ENCODE measurements at places on chromosomes 11 and 22.

- no peak for DNase-seq
Observed at GRCh38 chr11:124890151-124890550, 7.5 kb downstream of the ROBO4 start.

GRCh38 chr11:16456366-16456765 lies 100.0 kb upstream of the SOX6 start:
- DNase-seq = no peak

- peak; percentile 87 for DNase-seq
Observed at GRCh38 chr11:114135737-114136151, 76.2 kb downstream of the ZBTB16 start.

- DNase-seq = no peak
Observed at GRCh38 chr11:16840951-16841350, 102.5 kb downstream of the C11orf58 start.

- DNase-seq = peak; percentile 76
Observed at GRCh38 chr11:44592125-44592940, 26.9 kb downstream of the CD82 start.

GRCh38 chr11:1445741-1446445 lies 40.7 kb downstream of the MOB2 start:
- DNase-seq = no peak

DNA sequence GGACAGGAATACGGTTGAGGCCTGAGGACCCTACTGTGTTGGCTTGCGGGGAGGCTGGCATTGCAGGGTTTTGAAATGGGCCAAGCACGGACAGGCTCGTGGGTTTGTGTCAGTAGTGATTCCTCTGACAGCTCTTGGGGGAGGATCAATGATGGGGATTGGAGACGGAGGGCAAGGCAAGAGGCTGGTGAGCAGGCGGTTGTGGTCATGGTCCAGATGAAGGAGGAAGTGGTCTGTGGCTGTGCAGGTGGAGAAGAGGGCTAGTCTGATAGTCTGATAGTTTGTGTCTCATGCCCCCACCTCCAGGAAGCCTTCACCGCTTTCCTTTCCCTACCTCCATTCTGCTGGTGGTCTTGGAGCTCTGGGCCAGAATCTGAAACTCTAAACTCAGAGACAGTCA lies 3.0 kb downstream of the MAFF start:
- peak; percentile 18 for DNase-seq

DNA sequence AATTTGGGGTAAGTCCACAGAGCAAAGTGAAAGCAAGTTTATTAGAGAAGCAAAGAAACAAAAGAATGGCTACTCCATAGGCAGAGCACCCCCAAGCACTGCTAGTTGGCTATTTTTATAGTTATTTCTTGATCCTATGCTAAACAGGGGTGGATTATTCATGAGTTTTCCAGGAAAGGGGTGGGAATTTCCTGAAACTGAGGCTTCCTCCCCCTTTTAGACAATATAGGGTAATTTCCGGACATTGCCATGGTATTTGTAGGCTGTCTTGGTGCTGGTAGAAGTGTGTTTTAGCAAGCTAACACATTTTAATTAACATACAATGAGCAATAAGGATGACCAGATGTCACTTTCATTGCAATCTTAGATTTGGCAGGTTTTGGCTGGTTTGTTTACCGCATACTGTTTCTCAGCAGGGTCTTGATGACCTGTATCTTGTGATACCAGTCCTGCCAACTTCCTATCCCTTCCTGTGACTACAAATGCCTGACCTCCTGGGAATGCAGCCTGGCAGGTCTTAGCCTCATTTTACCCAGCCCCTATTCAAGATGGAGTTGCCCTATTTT lies 937 bp upstream of the C1QTNF6 start:
- peak; percentile 75 for DNase-seq

GRCh38 chr22:49953027-49953679 lies 7.4 kb upstream of the PIM3 start:
- no peak for DNase-seq

Measured in fibroblast of pulmonary artery (primary cell).